Activated T-cell treated with anti-CD3 and anti-CD28 coated beads for 48 hours (primary cell): ENCODE measurements at places on chromosomes 1 and 21.

GRCh38 chr1:5617179-5617520, 375.1 kb downstream of the NPHP4 start:
- DNase-seq = no peak

- no peak for DNase-seq
These were observed 64.1 kb upstream of the SCAF4 start for GRCh38 chr21:31795992-31796391.

DNA sequence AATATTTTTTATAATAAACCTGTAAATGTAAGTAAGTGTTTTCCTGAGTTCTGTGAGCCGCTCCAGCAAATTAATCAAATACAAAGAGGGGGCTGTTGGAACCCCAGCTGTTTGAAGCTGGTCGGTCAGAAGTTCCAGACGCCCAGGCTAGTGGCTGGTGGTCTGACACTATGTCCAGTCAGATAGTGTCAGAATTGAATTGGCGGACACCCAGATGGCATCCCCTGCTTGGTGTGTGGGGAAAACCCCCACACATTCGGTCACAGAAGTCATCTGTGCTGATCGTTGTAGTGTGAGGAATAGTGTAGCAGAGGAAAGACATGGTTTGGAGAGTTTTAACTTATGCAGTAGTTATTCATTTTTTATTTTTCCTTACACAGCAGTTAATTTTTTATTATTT, 32.4 kb downstream of the TBCE start:
- DNase-seq = no peak

- no peak for DNase-seq
These were observed 142.6 kb downstream of the DENND1B start for GRCh38 chr1:197632651-197633050.

GRCh38 chr1:223810586-223810985, 35.2 kb downstream of the TP53BP2 start:
- DNase-seq = no peak

GRCh38 chr1:238107322-238107721, 216.6 kb upstream of the ZP4 start:
- no peak for DNase-seq

DNA sequence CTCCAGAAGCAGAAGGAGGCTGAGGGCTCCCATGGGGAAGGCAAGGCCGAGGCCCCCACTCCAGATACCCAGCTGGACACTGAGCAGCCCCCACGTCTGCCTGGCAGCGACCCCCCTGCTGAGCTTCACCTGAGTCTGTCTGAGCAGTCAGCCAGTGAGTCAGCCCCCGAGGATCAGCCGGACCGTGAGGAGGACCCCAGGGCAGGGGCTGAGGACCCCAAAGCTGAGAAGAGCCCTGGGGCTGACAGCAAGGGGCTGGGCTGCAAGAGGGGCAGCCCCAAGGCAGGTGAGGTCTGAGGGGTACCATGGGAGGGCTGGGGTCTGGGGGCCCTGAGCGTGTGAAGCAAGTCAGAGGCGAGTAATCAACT, 21.3 kb downstream of the DMBX1 start:
- DNase-seq = no peak

GRCh38 chr1:172627702-172628101, 31.2 kb upstream of the FASLG start:
- DNase-seq = no peak

DNA sequence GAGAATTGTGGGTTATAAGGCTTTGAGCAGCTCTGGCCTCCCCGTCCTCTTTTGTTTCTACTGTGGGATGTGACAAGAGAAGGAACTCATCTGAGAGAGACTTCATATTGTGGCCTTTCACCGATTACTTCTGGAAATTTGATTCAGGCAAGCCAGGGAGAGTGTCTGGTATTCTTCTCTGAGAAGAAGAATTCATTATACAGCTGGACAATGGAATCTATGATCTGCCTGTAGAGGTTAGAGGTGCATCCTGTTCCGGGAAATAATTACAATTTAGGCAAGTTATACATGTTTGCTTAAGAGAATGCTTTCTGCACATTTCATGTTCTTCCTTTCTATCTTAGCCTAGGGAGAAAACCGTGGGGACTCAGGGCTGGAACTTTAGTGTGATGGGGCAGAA, 12.8 kb upstream of the RNU1-2 start:
- DNase-seq = no peak

- no peak for DNase-seq
These were observed 8.5 kb downstream of the AKT3 start for GRCh38 chr1:243841507-243841906.

DNA sequence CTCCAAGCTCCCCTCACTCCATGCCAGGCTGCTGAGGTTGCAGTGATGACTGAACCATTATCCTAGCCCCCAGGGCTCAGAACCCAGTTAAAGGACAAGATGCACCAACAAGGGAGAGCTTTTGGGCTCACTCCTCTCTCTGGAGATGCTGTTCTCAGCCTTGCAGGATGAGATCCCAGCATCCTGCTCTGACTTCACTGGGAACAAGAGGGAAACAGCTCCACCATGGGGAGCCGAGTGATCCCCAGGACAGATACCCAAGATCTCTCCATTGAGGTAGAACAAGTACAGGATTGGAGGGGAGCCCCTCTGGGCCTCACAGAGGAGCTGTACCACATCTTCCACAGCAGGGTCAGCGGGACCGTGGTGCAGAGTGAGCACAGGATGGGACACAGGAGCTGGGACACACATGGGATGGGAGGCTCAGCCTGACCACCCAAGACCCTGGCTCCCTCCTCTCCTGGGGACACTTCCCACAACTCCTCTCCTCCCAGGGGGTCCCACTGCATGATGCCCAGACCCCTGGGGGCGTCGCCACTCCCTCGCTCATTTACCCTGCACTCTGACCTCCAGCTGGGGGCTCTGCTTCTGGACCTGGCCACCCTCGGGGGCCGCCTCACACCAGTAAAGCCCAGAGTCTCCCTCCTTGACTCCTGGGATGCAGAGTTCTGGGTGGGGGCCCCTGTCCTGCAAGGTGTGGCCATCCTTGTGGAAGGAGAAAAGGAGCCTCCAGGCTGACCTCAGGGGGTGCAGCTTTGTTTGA, 18.6 kb upstream of the SLAMF9 start:
- DNase-seq = no peak

DNA sequence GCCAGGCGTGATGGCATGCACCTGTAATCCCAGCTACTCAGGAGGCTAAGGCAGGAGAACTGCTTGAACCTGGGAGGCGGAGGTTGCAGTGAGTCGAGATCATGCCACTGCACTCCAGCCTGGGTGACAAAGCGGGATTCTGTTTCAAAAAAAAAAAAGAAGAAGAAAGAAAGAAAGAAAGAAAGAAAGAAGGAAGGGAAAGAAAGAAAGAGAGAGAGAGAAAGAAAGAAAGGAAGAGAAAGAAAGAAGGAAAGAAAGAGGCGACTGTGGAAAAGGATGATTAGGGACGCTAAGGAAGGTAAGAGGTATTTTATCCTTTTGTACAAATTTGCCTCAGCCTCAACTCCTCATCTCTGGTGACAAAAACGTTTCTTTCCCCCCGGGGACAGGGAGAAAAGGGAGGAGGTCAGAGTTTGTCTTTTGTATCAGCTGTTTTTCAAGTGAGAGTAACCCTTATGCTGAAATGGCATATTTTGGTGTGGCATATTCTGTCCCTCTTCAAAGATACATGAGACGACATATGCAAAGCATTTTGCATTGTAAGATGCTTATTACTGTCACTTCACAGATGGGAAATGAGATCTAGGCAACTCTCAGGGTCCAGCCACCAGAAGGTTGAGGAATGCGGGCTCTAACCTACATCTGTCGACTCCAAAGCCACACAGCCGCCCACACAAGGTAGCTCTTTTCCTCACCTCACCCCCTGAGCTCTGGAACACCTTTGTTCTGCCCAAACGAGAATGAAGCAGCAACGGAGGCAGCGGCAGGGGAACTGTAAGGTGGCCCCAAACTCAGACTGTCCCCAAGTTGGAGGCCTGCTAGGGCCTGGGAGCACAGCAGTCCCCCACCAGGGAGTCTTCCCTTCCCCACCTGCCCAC, 38.0 kb downstream of the NUAK2 start:
- DNase-seq = no peak

- no peak for DNase-seq
These were observed 111.4 kb upstream of the DEPDC1 start for GRCh38 chr1:68608289-68608688.

- peak; percentile 60 for DNase-seq
These were observed 13.7 kb upstream of the E2F2 start for GRCh38 chr1:23544444-23545389.

DNA sequence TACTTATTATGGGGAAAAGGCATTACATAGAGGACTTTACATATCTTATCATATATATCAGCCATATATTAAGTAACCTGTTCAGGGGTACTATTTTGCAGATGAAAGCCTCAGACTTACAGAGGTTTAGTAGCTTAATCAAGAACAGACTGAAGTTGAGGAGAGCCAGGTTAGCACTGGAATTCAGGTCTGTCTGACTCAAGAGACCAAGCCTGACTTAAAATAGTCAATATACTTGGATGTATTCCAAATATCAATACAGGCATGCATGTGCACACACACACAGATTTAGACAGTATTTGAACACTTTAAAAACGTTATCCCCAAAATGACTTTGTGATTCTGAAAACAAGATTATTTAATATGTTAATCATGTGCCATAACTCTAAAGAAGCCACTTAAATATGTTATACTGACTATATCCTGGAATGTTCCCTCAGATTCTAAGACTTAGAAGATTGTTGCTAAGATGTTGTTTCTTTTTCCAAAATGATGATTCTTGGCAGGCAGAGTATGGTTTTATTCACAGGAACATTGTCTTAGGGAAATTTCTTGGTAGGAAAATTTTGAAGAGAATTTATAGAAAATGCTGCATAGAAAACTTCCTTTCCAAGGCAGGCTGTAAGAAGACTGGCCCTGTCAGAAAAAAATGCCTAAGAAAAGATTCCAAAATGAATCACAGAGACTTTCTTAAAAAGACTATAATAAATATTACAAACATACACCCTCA, 61.6 kb downstream of the ADAMTS1 start:
- DNase-seq = no peak

GRCh38 chr1:119862276-119862675, 34.0 kb downstream of the ADAM30 start:
- DNase-seq = no peak

- no peak for DNase-seq
These were observed 8.8 kb upstream of the REN start for GRCh38 chr1:204174958-204175357.
